ENCODE measurements at places on chromosomes 7 and 10.
A peak's percentile ranks its signal among the peaks of the same experiment; 100 is the strongest.

DNA sequence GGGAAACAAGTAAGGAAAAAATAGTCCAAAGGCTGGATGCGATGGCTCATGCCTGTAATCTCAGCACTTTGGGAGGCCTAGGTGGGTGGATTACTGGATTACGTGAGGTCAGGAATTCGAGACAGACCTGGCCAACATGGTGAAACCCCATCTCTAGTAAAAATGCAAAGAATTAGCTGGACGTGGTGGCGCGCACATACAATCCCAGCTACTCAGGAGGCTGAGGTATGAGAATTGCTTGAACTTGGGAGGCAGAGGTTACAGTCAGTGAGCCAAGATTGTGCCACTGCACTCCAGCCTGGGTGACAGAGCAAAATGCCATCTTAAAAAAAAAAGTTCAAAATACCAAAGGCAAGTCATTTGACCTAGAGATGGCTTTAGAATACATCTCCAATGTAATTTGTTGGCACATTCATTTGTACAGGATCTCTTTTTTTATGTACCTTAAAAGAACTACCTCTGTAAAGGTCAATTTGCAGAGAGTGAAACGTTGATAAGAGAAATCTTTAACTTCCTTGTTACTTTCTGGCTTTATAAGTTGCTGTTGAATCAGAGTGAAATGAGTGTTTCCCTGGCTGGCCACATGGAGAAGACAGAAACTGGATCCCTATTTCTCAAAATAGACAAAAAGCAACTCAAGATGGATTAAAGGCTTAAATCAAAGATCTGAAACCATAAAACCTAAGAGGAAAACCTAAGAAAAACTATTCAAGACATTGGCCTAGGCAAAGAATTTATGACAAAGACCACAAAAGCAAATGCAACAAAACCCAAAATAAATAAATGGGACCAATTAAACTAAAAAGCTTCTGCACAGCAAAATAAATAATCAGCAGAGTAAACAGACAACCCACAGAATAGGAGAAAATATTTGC is 260.7 kb downstream of the KLF6 start:
- no peak for DNase-seq

GRCh38 chr7:90701021-90701420 is 104.9 kb downstream of the CDK14 start:
- peak; percentile 54 for DNase-seq

GRCh38 chr7:4766666-4767519 is 8.5 kb upstream of the AP5Z1 start:
- DNase-seq = no peak

DNA sequence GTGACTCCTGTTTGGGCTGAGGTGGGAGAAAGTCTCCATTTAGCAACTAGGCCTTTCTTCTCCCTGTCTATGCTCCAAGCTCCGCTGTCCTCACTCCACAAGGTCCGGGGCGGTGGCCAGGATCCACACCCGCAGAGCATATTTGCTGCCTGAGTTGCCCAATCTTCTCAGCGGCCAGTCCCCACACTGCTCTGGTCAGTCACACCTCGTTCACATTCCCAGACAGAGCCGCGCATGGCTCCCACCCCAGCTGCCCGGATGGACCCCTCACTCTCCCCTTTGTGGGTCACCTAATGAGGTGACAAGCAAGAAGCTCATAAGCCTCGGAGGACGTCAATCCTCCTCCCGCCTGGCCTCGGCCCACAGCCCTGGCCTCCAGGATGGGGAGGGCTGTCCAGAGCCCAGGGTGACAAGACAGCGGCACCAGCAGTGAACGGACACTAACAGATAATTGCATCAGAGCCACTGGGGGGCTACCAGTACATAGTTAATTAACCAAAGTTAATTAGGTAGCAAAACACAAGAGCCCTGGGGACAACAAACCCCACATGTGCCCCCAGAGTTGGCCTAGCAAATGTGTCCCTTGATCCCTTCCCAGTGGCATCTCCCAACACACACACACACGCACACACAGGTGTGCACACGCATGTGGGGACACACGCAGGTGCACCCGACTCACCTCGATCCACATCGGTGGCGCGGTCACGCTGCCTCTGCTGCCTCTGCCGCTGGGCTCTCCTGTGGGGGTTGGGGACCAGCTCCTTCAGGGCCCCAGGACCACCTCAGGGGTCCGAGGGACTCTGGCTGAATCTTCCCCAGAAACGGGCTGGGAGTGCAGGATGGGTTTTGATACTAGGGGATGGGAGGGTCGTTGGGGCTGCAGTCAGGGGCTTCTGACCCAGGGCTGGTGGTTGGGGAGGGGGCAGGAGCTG is 11.8 kb downstream of the EPHA1 start:
- DNase-seq = no peak

GRCh38 chr10:67975871-67976270 is 91.4 kb downstream of the SIRT1 start:
- no peak for DNase-seq

DNA sequence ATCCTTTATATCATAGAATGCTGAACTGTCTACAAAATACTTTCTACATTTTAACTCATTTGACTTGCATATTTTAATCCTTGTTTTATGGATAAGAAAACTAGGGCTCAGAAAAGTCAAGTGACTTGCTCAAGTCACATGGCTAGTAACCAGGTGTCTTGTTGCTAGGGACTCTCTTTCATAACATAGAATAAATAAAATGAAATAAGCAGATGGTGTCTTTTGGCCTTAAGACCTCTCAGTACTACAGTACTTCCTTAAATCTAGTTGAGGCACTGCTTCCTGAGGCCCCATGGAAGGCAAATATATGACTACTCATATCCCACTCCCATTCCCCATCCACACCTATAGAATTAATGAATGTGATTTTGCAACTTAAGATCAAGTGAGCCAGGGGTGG is 87.9 kb downstream of the CDK6 start:
- no peak for DNase-seq

DNA sequence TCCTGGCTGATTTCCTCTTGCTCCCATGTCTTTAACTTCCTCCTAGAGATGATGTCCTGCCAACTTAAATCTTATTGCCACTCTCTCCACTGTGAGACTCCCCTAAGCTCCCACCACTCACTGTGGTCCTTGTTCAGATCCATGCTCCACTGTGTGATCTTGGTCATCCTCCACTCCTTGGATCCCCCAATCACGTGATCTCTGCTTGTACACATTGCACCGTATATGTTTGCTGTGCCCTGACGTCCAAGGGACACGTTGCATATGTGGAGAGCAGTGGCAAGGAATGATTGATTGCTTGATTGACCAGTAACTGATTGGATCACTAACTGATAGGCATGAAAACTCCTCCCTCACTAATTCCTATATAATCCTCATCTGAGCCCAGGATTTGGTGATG is 395.1 kb downstream of the SDK1 start:
- no peak for DNase-seq

- no peak for DNase-seq
Observed at GRCh38 chr10:123561141-123561440, 105.1 kb upstream of the GPR26 start.

DNA sequence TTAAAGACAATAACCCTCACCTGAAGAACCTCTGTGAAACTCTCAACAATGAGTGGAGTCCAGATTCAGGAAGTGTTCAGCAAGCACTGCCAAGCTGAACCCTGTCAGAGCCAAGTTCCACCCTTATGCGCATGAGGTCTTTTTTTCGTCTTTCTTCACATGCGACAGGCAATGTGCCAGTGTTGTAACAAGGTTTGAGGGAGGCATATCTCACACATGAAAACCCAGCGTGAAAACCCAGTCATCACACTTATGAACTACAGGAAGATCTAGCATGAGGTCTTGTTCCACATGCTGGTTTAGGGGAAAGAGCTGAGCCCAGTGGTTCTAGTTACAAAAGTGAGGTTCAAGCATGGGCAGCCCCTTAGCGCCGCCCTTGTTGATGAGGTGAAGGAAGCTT is 49.7 kb downstream of the RABGEF1 start:
- no peak for DNase-seq

GRCh38 chr10:96863922-96864543 is 31.9 kb downstream of the LCOR start:
- DNase-seq = no peak

DNA sequence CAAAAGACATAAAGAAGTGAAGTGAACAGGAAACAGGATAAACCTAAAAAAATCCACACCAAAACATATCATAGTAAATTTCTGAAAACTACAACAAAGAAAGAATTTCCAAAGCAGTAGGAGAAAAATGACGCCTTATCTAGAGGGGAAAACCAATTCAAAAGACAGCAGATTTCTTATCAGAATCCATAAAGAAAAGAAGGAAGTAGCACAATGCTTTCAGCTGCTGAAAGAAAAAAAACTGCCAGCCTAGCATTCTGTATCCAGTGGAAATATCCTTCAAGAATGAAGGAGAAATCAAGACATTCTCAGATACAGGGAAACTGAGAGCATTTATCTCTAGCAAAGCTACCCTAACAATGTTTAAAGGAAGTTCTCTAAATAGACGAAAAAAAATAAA is 37.8 kb downstream of the PDLIM1 start:
- DNase-seq = no peak

- DNase-seq = no peak
Observed at GRCh38 chr7:23020742-23021401, 6.9 kb upstream of the HYCC1 start.

GRCh38 chr10:125112697-125113494 is 47.5 kb downstream of the CTBP2 start:
- DNase-seq = no peak

DNA sequence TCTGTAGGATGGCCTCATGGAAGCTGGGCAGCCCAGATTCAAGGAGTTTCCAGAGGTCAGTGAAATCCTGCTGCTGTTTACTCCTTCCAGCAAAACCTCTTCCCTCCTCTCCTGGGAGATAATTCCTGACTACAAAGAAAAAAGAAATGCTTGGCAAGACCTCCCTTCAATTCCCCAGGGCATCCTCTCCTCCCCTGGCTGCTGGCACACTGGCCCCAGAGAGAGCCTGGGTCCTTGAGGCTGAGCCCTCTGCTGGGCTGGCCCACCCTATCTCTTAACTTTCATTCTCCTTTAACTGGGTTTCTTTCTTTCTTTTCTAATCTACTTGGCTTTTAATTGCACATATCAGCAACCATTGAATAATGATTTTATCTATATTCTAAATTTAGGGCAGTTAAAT is 7.7 kb downstream of the DRGX start:
- DNase-seq = no peak

DNA sequence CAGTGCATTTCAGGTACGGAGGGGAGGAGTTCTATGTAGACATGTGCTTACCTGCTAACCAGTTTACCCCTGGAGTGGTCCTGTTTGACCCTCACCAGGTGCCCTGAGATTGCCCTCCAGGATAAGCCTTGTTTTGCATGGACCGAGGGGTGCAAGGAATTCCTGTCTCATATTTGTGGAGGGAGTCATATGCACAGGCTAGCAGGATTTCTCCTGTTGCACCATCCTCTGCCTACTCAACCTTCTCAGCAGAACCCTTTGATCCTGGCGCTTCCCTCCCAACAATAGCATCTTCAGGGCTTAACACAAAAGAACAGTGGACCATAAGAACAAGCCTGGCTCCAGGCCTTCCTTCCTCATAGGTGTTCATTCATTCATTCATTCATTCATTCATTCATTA is 7.2 kb downstream of the TRPV6 start:
- no peak for DNase-seq

- DNase-seq = no peak
Observed at GRCh38 chr7:71870812-71871211, 541.3 kb downstream of the CALN1 start.

- no peak for DNase-seq
Observed at GRCh38 chr10:122112625-122113160, 123.7 kb downstream of the TACC2 start.
